ENCODE measurements at places on chromosomes 1 and 21.

GRCh38 chr1:64343823-64344190 lies 126.1 kb upstream of the CACHD1 start:
- DNase-seq = no peak

- no peak for DNase-seq
Measured at GRCh38 chr1:116481934-116482333, 88.9 kb downstream of the CD58 start.

GRCh38 chr1:15848929-15849774 lies 1.6 kb downstream of the SPEN start:
- DNase-seq = peak; percentile 93

- no peak for DNase-seq
Measured at GRCh38 chr1:6570100-6570499, 9.7 kb upstream of the ZBTB48 start.

- no peak for DNase-seq
Measured at GRCh38 chr1:168509210-168509609, 34.6 kb downstream of the XCL2 start.

GRCh38 chr1:157948312-157949073 lies 45.0 kb upstream of the KIRREL1 start:
- peak; percentile 79 for DNase-seq

GRCh38 chr1:111976332-111976731 lies 13.1 kb downstream of the KCND3 start:
- no peak for DNase-seq
